Stimulated activated CD8-positive, alpha-beta memory T cell treated with anti-CD3 and anti-CD28 coated beads, Interleukin-15, amount 100 ng/mL, for 1 hour (primary cell): ENCODE measurements at places on chromosomes 16 and 17.

GRCh38 chr17:72516772-72517399 lies 396.1 kb downstream of the SOX9 start:
- no peak for DNase-seq

GRCh38 chr17:34356194-34356593 lies at the start of gene CCL13:
TSS of gene CCL13 (plus strand) at chr17:34356480. CDS start at chr17:34356527, 47 bp downstream.
- DNase-seq: no peak

DNA sequence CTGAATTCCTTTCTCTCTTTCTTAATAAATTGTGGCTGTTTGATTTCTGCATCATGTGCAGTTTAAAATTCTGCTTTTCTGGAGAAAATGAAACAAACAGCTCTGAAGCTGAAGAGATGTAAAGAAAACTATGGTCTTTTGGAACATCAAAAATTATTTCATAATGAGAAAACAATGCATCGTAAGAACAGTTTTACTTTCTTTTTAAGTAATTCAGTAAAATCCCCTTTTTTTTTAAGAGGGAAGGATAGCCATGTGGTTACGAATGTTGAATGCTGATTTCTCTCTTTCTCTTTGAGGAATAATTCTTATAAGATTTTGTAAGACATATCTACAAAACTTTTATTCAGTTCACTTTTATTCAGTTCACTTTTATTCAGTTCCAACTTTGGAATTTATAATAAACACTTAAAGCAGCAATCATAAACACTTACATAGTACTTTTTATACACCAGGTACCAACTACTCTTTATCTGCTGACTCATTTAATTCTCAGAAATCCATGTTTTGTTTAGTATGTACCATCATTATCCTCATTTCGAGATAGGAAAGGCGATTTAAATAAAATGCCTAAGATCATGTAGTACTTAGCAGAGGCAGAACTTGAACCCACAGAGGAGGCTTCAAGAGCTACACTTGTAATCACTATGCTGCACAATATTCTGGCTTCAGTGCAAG lies 26.6 kb downstream of the CNTNAP4 start:
- DNase-seq: no peak

- no peak for DNase-seq
Observed at GRCh38 chr17:81347437-81347836, 47.8 kb upstream of the BAHCC1 start.

DNA sequence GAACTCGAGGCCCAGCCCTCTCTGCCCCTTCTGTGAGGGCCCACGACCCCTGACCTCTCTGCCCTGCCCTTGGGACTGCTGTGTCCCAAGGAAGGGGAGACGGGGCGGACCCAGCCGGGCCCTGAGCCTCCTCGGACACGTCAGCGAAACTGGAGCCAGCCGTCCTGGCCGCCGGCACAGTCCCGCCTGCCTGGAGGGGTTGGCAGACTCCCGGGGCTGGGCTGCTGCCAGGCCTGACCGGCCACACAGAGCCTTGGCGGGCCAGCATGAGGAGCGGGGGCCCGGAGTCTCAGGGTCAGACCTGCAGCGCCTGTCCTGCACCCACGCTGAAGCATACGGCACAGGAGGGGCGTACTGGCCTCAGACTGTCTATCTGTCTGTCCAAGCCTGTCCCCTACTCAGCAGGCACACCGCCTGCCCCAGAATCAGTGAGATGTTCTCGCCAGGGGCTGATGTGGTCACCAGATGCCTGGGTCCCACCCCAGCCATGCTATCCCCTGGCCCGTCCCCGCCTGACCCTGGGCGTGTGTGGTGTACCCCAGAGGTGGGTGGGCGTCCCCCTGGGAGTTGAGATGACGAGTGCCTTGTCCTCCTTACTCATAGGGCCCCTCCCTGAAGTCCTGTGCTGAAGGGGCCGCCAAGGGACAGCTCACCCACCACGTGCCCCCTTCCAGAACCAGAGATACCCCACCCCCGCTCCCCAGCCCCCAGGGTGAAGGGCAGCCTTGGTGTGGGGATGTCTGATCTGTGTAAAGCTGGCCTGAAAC lies 4.7 kb downstream of the VASN start:
- DNase-seq: no peak
